ENCODE measurements at places on chromosomes 1 and 21. TPM values are rescaled to one million over a fixed set of nuclear protein-coding genes. Genes with fewer than 3 reads are reported as not detected.

DNA sequence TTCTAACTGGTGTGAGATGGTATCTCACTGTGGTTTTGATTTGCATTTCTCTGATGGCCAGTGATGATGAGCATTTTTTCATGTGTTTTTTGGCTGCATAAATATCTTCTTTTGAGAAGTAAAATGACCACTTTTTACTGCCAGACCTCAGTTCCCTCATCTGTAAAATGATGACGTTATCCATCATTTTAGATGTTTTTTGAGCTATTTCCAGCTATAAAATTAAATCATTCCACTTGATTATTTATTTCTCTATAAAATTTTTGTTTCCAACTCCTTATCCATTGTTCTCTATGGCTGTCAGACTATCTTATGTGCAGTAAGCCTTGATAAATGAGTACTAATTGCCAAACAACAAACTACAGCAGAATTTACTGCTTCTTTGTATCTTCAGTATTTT lies 33.2 kb downstream of the RGS5 start:
- DNase-seq, result no peak

GRCh38 chr1:16903054-16903453 lies 7.3 kb downstream of the RNU1-2 start:
- DNase-seq, result no peak

GRCh38 chr1:61975638-61976037 lies 219.0 kb upstream of the L1TD1 start:
- no peak for DNase-seq

GRCh38 chr1:76530953-76531352 lies 336.3 kb upstream of the ST6GALNAC5 start:
- DNase-seq, result no peak

- no peak for DNase-seq
Measured at GRCh38 chr1:181497870-181498269, 14.6 kb downstream of the CACNA1E start.

DNA sequence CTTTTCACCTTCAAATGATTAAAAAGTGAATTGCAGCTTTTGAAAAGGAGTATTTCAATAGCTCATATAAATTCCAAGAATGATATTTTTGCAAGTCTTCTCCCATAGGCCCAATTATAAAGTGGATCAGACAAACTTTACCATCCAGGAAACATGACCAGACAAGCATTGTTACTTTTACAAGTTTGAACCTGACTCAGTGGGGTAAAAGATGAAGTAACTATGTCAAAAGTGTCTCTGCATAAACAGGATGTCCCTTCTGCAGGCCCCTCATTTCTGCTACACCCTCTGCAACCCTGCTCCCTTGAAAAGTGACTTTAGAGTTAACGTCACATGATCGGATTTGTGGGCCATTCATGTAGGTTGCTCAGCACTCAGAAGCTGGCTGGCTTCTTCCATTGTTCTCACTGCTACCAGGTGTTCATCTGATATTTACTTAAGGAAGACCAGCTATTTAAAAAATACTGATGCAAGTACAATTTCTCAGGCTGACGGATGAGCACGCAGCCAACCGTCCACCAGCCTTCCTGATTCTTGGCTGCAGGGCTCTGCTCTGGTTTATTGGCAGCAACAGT lies 32.3 kb downstream of the URB1 start:
- no peak for DNase-seq

GRCh38 chr1:70891051-70891843 lies 156.4 kb downstream of the PTGER3 start:
- no peak for DNase-seq

GRCh38 chr1:38772026-38772425 lies 87.5 kb downstream of the RRAGC start:
- no peak for DNase-seq

- no peak for DNase-seq
Measured at GRCh38 chr1:61732726-61733125, 7.8 kb upstream of the TM2D1 start.

- DNase-seq, result no peak
Measured at GRCh38 chr1:110787328-110788071, 85.4 kb upstream of the CD53 start.

GRCh38 chr1:174324939-174325338 lies 122.8 kb upstream of the GPR52 start:
- no peak for DNase-seq

DNA sequence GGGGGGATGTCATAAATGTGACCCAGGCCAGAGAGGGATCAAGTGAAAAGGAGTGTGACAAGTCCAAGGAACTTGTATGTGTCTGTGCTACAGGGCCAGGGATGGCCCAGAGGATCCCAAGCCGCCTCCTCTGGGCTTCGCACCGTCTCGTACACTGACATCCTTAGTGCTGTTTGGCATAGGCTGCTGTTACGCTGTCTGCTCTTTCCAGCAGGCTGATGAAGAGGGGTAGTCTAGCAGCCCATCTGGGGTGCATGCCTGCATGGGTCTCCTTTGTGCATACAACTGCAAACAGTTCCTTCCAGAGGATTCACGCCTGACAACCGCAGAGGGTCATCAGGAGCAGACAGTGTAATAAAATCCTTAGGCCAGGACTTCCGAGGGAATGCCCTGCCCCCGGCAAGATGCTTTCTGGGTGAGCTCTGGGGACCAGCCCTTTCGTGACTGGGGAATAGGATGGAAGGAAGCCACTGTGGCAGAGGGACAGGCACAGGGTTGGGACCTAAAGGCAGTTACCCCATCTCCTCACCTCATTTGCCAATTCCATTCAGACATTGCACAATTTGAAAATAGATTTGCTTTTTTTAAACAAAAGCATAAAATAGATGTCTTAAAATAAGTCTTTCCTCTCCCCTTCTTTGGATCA lies 6.3 kb upstream of the GOLT1A start:
- no peak for DNase-seq

DNA sequence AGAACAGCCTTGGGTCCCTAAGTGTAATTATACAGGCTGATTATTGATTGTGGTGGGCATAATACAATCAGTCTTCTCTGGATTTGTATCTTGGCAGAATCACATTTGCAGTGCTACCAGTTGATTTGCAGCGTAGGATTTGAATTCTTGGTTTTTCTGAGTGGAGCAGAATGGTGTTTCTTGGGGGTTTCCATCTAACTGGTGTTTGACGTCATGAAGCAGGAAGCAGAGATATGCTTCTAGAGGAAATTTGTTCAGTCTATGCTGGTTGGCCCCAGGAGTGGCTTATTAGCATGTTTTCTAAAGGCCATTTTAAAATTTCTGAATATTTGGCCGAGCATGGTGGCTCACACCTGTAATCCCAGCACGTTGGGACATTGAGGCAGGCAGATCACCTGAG lies 3.4 kb downstream of the CTTNBP2NL start:
- DNase-seq, result no peak

DNA sequence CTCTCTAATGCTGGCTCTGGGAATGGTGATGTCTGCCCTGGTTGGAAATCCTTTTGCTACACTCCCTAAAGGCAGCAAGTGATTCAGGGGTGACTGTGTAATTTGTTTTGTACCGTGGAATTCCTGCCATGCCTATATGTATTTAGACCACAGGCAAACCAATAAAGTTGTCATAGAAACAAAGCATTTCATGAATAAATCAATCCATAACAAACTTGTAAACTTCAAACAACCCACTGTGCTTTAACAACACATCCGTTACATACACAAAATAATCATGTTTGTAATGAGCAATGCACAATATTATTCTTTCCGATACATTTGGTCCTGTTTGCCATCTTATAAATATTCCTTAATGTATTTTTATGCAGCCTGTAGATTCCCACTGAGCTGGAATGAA lies 330.3 kb upstream of the SNX7 start:
- DNase-seq, result no peak

DNA sequence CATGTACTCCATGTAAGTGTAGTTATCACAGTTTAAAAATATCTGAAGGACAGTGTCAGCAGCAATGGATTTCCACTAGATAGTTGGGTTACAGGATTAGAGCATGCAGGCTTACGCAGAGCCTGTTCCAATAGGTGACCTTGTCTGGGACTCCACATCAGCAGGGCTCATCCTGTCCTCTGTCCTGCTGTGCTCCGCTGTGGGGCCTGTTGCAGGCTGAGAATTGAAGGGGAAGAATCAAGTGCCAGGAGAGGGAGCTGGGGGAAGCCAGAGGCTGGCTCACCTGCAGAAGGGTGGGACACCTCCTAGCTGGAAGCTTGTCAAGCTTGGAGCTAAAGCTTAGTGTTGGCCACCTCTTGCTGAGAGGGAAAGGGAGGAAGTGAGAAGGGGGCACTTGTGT lies 62.8 kb downstream of the XCL2 start:
- no peak for DNase-seq

DNA sequence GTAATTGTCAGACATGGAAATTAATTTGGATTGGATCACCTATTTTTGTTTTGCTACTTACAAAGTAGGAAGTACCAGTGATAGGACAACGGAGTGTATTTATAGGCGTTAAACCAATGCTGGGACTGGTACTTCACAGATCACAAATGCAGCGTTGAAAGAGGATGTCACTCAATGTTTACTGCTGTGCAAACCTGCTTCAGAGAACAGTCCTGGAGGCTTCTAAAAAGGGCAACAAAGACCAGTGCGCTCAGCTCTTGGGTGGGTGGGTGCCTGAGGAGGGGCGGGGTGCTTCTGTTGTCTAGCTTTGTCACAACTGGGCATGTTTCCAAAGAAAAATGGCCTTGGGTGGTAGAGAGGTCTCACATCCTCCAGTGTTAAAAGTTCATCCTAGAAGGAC lies 2.1 kb downstream of the C1orf21 start:
- DNase-seq, result no peak

- DNase-seq, result no peak
Measured at GRCh38 chr1:248599396-248599795, 1.9 kb upstream of the OR2T10 start.

- DNase-seq, result no peak
Measured at GRCh38 chr1:236308827-236309226, 27.1 kb upstream of the ERO1B start.

DNA sequence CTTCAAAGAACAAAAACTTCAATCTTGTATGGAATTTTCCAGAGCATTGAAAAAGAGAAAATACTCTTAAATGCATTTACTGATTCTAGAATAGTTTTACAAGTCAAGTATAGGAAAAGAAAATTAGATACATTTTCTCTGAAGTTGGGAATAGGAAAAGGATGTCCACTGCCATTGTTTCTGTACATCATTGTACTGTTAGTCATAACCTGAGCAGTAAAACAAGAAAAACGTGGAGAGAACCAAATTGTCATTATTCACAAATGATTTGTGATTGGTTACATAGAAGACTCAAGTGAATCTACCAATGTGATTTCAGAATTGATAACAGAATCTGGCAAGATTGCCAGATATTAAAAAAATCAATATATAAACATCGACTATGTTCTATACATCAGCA lies 27.4 kb downstream of the PRKACB start:
- no peak for DNase-seq

- no peak for DNase-seq
Measured at GRCh38 chr1:205319081-205320018, 2.2 kb downstream of the NUAK2 start.

CFAP45 gene
- 1.0 TPM for total RNA-seq

WNT2B gene
- 1.5 TPM for total RNA-seq

IL23R gene
- total RNA-seq, result not detected
